Stimulated activated CD8-positive, alpha-beta memory T cell treated with anti-CD3 and anti-CD28 coated beads, Interleukin-4, amount 100 ng/mL, for 1 hour (primary cell): ENCODE measurements at places on chromosomes 2 and 18.

DNA sequence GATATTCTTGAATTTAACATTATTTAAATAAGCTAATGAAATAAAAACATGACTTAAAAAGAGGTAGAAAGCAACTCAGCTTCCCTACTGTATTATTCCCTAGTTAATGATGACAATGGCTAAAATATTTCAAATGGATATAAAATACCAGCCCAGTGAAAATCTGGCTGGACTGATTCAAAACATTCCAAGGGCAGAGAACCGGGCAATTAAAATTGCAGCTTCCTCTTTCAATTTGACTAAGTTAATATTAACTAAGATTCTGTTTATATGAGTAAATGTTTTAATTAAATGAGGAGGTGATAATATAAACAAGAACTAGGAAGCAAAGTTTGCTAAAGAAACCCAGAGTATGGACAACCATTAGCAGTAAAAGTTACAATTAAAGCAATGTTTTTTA, 65.6 kb downstream of the RAPH1 start:
- DNase-seq = no peak

- DNase-seq = no peak
Measured at GRCh38 chr2:185255566-185255965, 483.0 kb upstream of the FSIP2 start.

- no peak for DNase-seq
Measured at GRCh38 chr2:47072018-47072691, 83.0 kb downstream of the STPG4 start.

DNA sequence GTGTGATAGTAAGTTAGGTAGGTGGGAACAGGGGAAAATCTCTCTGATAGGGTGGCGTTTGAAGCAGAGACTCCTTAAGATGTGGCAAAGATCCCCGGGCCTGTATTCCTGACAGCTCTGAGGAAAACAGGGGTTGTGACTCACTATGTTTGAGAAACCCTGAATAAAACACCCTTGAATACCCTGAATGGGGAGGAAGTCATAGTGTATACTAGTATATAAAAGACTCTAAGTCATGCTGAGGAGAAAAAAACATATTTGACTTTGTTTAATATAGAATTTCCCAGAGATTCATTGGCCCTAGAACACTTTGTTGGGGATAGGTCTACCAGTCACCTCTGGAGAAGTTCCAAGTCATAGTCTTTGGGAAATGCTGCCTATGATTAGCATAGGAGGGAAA, 590.9 kb downstream of the IRS1 start:
- DNase-seq = no peak

GRCh38 chr18:297936-298335, 30.1 kb upstream of the THOC1 start:
- no peak for DNase-seq
